ENCODE measurements at places on chromosomes 13 and 19.

GRCh38 chr19:50705422-50706019 lies 14.1 kb downstream of the SHANK1 start:
- no peak for DNase-seq

DNA sequence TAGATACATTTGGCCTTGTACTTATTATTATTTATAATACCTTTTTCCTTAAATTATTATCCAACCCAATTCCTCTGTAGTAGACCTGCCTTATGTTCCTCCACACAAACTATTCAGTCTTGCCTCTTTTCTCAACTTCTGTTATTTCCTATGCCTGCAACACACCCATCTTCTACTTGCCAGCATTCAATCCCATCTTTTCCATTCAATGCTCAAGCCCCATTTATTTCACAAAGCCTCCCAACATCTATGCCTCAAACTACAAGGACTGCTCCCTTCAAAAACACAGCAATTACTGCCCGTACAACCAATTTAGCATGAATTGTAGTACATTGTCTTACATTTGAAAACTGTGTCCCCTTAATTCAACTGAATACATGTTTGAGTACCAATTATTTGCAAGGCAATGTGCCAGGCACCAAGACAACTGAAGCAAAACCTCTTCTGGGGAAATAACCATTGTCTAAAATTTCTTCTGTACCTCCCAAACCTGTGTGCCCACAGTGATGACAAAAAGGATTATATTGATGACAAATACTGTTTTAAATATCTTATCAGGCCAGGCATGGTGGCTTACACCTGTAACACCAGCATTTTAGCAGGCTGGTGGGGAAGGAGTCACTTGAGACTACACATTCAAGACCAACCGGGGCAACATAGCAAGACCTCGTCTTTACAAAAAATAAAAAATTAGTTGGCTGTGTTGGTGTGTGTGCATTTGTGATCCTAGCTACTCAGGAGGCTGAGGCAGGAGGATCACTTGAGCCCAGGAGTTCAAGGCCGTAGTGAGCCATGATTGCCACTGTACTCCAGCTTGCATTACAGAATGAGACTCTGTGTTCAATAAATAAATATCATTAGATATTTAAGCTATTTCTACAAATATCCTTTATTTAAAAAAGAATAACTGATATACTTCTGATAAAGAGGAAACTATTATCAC lies 35.1 kb downstream of the ELF1 start:
- no peak for DNase-seq

DNA sequence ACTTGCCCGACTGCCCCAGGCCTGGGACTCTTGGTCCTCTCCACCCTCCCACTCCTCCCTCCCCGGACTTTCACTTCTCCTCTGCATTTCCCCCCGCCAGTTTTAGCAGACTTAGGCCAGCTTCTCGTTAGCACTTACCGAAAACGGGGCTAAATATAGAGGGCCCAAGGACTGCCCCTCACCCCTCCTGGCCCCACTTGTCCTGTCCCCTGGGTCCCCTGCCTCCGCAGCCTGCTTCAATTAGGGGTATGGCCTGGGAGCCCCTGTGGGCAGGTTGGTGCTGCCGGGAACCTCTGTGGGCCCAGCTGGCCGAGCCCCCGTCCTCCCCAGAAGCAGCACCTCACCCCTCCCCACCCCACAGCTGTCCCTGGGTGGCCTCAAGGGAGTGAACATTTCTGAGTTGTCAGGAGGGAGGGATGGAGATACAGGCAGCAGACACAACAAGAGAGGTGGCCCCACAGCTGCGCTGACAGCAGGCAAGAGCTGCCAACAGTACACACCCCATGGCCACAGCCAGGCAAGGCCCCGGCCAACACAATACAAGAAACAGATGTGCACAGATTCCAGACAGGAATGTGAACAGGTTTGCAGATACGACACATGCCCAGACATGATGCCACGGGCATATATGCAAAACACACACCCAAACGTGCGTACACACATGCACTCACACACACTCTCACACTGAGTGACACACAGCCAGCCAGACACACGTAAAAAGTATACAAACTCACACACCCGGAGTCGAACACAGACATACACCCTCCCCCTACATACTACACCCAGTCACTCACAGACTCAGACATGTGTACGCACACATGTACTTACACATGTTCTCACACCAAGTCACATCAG lies 2.6 kb downstream of the POU2F2 start:
- no peak for DNase-seq

DNA sequence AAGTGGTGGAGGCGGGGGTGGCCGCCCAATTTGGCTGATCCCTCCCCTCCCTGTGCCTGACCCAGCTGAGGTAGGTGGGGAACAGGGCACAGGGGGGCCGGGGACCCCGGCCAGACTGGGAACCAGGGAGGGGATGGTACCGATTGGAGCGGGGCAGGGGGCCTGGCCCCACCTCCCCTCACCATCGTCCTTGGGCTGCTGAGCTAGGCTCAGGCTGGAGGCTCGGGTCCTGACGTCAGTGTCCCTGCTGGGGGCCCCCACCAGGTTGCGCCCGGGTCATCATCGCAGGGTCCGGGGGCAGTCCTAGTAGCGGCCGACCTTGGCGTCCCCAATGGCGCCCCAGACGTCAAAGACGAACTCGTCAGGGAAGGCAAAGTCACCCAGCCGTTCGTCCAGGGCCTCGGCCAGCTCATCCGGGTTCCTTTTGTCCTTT lies 3.0 kb upstream of the PTGER1 start:
- DNase-seq, result no peak

- DNase-seq, result no peak
Measured at GRCh38 chr13:88248393-88248792, 577.2 kb downstream of the SLITRK5 start.

DNA sequence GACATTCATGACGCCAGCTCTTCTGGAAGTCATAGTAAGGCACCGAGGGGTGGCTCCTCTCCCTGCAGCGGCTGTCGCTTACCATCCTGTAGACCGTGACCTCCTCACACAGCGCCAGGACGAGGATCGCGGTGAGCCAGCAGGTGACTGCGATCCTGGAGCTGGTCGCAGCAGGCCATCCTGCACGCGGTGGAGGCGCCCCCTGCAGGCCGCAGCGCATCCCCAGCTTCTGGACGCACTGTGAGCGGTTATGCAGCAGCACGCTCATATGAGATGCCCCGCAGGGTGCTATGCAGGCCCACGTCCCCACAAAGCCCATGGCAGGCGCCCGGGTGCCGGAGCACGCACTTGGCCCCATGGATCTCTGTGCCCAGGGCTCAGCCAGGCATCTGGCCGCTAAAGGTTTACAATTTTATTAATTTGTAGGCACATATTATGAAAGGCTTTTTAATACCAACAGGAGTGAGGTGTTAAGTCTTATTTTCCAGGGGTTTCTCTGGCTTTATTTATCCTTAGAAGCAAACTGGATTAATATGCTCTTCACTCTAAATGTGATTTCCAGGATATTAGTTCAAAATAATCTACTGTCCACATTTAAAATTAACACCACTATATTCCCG lies 35.6 kb upstream of the PSPC1 start:
- DNase-seq, result no peak

DNA sequence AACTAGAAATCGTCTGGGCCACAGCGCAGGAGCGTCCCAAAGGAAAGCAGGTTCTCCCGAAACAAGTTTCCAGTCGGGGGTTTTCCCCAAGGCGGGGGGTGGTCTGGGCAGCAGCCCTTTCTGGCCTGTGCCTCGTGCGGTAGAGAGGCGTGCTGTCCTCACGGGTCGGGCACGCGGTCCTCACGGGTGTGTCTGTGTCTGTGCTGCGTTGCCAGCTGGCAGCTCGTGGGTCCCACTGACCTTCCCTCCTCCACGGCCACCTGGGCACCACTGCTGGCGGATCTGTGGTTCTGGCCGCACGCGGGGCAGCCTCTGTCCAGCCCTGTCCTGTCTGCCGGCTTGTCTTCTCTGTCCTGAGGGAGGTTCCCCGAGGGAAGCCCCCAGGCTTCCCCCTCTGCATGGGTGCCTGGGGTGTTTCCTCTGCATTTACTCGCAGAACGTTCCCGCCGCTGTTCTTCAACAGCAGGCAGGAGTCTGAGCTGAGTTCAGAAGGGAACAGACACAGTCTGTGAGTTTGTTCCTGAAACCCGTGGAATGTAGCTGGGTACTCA lies 98.2 kb upstream of the MCF2L start:
- DNase-seq, result no peak

DNA sequence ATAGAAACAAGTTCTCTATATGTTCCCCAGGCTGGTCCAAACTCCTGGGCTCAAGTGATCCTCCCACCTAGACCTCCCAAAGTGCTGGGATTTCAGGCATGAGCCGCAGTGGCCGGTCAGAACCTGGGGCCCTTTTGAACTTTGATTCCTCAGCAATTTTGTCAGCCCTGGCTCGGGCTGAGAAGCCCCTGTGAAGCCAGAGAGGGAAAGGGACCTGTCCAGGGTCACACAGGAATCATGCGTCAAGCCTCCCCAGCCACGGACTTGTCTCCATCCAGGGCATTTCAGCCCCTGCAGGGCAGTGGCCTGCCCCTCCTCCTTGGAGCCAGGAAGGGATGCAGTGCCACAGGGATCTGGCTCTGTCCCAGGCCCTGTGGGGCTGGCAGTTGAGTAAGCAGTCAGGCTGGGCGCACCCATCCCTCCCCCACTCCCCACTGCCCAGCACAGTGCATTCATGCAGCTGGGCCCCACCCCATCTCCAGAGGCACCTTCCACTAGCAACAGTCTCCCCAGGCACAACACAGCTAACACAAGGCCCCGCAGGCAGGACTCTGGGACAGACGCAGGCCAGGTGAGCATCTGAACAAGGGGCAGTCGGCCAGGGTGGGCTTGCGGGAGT lies at the start of gene CAPS:
TSS of gene CAPS (plus strand) at position 516 of the 619 bp plus-strand sequence. CDS start 153 bp downstream, outside the sequence.
- no peak for DNase-seq
